Left ventricle myocardium superior (tissue), 1 donor: ENCODE measurements at places on chromosomes 7 and 10. TPM values are rescaled to one million over a fixed set of nuclear protein-coding genes. Genes with fewer than 3 reads are reported as not detected.

GRCh38 chr7:48454750-48455192 lies 283.5 kb downstream of the ABCA13 start:
- no peak for DNase-seq

GRCh38 chr10:120989996-120990598 lies 138.9 kb downstream of the WDR11 start:
- no peak for DNase-seq

DNA sequence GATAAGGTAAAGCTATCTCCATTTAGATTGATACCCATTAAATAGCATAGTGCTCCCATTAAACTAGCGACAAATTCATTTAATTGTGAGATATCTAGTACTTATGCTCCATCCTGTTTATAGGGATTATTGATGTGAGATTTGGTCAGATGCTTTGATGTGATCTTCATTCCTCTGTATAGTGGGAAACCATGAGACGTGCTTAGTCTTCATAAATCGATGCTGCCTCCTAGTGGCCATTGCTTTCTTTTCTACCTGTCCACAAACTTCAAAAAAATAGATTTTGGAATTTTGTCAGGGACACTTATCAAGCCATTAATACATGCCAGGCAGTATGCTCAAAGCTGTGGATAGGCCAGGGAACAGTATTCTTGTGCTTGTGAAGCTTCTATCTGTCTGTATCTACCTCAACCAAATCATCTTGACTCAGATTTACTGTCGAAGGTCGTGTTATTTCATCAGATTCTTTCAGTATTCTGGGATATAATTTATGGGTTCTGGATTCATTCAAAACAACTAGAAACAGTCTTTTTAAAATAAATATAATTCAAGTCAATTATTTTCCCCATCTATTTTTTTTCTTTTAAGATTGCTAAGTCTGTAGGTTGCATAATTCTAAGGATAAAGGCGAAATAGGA lies 12.0 kb downstream of the LSM8 start:
- no peak for DNase-seq

- no peak for DNase-seq
Observed at GRCh38 chr7:43785420-43785819, 26.9 kb downstream of the BLVRA start.

DNA sequence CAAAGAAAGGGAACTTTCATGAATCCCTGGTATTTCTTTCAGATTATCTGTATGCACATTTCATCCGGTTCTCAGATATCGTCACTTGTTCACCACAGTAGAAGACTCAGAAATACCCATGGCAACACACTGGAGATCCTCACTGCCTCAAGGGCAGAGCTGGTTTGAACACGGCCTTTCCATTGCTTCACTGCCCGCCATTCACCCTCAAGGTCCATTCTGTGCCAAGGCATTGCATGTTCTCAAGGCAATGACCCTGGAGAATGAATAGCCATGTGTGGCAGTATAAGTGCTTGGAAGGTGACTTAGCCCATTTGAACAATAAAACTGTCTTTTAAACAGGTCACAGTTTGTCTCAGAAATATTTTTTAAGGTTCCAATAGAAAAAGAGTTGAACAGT lies 606.5 kb downstream of the IPMK start:
- no peak for DNase-seq

Gene NKX6-2
- total RNA-seq: not detected

Gene LDB3
- 1,459 TPM for total RNA-seq

- no peak for DNase-seq
Observed at GRCh38 chr10:86579883-86580520, 58.4 kb upstream of the WAPL start.

GRCh38 chr10:126616737-126617136 lies 53.8 kb downstream of the C10orf90 start:
- no peak for DNase-seq

Gene HOXA9
- not detected for total RNA-seq

Gene ACBD7
- not detected for total RNA-seq

Gene TRPV6
- 0.05 TPM for total RNA-seq

DNA sequence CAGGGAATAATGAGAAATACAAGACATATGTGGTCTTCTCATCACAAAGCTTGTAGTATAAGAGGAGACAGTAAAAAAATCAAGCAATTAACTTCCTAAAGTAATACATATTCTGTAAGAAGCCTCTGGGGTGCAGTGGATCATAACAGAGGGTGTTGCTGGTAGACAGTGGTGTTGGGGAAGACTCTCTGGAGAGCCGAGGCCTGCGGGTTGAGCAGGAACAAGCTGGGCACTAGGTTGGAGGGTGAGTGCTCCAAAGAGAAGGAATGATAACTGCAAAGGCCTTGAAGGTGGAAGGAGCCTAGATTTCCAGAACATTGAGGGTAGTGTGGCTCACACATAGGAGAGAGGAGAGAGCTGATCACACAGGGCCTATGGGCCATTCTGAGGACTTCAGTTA lies 1.5 kb downstream of the GIMAP4 start:
- no peak for DNase-seq

Gene BTBD16
- total RNA-seq: not detected

DNA sequence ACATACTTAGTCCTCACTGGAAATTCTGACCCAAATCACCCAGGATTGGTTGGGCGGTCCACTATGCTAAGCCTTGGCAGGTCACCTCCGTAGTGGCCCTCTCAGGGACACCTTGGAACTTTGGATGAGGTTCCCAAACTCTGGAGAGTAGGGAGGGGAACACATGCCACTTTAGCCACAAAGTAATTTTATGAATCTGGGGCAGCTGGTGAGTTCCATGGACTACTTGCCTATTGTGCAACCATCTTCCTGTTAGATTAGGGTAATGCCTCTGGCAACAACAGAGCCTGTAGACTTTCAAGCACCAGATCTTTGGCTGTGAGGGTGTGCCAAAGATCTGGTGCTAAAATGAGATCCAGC lies 77.7 kb downstream of the ITGB8 start:
- peak; percentile 38 for DNase-seq

Gene LIPJ
- total RNA-seq: not detected

Gene SH2D4B
- not detected for total RNA-seq

Gene SPDYE16
- not detected for total RNA-seq

GRCh38 chr10:3110782-3111620 lies 43.7 kb downstream of the PFKP start:
- no peak for DNase-seq

Gene NXPH1
- total RNA-seq: not detected

Gene AMPH
- total RNA-seq: 2.1 TPM

GRCh38 chr10:117462816-117463544 lies 79.6 kb upstream of the EMX2 start:
- DNase-seq: no peak

DNA sequence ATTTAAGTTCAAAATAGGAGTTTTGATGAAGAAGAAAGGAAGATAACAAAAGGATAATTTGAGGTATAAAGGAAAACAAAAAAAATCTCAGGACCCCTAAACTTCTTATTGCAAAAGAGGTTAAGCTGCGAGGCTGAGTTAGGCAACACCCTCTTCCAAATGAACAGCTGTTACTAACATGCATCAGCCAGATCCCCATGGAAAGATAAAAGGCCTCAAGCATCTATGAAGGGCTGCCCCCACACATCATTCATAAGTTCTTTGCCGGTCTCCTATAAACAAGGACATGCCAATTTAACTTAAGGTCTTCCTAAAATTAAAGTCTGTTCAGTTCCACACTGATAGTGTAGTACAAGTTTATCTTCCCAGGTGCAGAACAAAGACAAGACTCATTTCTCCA lies 75.8 kb upstream of the IMMP2L start:
- no peak for DNase-seq

- no peak for DNase-seq
Observed at GRCh38 chr7:127858091-127858914, 172.9 kb downstream of the LRRC4 start.

DNA sequence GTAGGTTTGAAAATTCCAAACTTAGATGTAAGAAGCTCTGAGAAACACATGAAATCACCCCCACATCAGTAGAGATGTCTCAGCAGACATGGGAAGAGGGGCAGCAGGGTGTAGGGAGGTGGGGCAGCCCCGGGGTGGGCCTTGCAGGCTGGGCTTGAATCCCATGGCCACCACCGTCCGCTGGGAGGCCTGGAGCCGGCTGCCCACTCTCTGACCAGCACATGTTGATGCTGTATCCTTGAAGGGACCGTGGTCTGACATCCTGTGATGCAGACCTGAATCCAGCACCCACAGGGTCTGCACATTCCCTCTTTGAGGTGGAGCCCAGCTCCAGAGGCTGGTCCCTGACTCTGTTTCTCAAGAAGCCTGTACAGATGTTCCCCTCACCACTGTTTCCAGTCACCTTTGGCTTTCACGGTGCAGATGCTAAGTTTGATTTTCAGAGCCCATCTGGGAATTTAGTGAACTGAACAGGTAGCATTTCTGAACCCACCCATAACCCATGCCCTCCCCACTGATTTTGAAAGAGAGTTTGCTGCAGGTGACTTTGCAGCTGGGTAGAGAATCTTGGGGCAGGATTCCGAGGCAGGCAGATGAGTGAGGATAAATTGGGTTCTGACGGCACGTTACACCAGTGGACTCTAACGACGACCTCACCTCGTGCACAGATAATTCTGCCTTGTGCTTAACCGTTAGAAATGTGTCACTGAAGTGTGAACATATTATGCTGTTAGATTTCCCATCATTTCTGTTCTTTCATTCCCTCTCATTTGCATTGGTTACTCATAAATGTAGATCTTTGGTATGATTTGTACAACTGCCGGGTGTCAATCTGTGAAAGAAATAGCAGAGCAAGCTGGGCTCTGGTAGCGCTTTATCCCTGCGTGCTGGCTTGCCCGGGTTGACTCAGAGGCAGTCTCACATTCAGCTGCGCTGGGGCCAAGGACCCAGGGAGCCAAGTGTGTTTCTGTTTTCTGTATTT lies 45.7 kb downstream of the IKZF1 start:
- DNase-seq: no peak

Gene MINDY3
- 18.5 TPM for total RNA-seq

Gene ANLN
- total RNA-seq: 1.3 TPM

GRCh38 chr10:79417731-79418130 lies 27.7 kb downstream of the ZCCHC24 start:
- DNase-seq: no peak

DNA sequence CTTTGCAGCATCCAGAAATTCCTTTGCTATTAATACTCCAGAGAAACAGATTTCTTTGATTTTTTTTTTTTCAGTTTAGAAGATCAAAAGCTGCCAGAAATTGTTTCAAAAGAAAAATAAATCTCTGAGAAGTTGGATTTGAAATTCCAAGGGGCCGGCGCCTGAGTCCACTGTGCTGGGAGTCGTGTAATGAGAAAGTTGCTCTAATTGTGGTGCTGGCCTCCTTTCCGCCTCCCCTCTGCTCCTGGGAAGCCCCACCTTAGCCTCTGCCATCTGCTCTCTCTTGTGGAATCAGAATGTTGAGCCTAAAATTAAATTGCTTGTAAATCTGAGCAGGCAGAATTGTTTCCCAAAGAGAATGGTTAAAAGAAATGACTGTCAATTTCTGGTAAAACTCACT lies 93.3 kb downstream of the EMX2 start:
- DNase-seq: no peak

DNA sequence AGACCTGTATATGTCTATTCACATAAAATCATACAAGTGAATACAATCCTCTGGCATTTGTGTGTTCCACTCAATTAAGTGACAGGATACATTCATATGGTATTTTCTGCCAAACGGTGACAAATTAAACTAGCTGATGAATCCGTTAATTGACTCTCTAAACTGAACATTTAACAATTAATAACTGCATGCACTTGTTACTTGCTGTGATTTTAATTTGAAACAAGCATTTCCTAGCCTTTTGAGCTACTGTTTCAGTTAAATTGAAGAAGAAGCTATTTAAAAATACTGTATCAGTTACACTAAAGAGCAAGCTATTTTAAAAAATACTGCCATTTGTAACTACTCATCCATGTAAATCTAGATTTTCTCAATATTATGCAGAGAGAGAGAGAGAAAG lies 67.4 kb downstream of the HTR7 start:
- no peak for DNase-seq

GRCh38 chr7:12369756-12370155 lies 33.9 kb downstream of the VWDE start:
- peak; percentile 18 for DNase-seq

Gene MYO1G
- total RNA-seq: 1.3 TPM

- DNase-seq: no peak
Observed at GRCh38 chr7:148473703-148474480, 116.7 kb upstream of the C7orf33 start.

Gene HYAL4
- total RNA-seq: not detected

Gene NUDT5
- 9.2 TPM for total RNA-seq

DNA sequence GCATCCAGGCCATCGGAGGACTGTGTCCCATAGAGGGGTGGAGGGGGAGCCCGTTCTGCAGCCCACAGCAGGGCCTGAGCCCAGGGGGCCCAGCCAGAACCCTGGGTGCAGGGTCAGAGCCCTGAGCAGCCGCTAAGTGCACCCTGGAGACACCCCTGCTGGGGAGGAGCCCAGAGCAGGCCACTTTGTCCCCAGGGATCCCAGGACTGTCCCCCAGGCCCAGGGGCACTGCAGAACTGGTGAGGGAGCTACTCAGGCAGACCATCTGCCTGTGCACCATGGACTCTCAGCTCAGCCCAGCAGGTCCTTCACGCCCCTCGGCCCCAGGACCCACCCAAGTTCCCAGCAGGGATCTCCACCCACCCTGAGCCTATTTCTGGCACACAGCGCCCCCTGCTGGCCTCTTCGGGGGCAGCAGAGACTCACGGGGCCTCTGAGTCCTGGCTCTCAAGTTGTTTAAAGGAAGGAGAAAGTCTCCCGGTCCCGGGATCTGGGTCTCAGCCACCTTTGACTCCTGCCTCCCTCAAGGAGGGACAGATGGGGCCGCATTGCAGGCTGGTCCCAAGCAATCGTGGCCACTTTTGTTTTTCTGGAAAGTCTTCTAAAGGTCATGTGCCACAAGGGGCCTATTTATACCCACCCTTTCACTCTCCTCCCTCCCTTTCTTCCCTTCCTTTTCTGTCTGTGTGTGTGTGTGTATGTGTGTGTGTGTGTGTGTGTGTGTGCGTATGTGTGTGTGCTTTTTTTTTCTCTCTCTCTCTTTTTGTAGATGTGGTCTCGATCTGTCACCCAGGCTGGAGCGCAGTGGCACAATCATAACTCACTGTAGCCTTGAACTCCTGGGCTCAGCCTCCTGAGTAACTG lies 90.3 kb downstream of the MYL10 start:
- DNase-seq: peak; percentile 75

DNA sequence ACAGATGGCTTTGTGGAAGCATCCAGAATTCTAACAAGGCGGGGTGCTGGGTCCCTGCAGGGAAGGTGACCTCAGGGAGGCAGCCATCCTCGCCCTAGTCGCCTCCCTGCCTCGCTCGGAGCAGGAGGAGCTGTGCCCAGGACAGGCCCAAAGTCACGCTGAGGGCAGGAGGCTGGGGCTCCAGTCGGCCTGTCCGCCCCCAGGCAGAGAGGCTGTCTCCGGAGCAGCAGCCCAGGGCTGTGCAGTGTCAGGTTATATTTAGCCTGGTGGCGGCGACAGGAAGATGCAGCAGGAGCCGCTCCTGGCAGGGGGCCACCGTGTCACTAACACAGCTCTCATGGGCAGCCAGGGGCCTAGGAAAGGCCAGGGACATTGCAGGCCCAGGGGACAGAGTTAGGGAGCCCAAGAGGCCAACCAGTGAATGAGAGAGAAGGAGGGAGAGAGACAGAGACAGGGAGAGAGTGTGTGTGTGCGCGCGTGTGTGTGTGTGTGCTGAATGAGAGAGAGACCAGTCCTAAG lies 13.5 kb downstream of the KCNH2 start:
- DNase-seq: peak; percentile 95
